Activated CD4-positive, alpha-beta T cell treated with anti-CD3 and anti-CD28 coated beads, Interleukin-2, amount 10 ng/mL, durations not matched to agents 7 days and 5 days (primary cell): ENCODE measurements at places on chromosomes 13 and 19. TPM values are rescaled to one million over a fixed set of nuclear protein-coding genes. Genes with fewer than 3 reads are reported as not detected.

The PRODH2 gene
- not detected for total RNA-seq

The ZNF653 gene
- total RNA-seq: 24.4 TPM

The CEACAM1 gene
- total RNA-seq: 22.2 TPM

The DBP gene
- total RNA-seq: 25.8 TPM

The CCDC122 gene
- total RNA-seq: 0.50 TPM

The PRSS57 gene
- not detected for total RNA-seq

The NLRP4 gene
- not detected for total RNA-seq

The ZNF284 gene
- 2.2 TPM for total RNA-seq

The NRTN gene
- total RNA-seq: not detected

DNA sequence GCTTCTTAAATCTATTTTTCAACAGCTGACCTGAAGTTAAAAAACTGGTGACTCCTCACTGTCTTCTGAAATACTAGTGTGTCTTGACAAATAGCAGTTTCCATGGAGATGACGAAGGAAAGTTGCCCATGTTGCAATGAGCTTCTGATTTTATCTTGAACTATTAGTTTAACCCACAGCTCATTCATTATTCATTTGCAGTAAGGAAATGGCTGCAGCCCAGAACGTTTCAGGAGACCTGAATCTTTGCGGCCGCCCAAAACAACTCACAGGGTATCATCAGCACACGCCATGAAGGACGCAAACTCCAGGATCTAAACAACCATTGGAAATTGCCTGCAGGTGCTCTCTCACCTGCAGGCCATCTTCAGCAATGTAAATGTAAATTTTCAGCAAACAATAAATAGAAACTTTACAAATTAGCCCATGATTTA is 142.5 kb downstream of the DCLK1 start:
- no peak for DNase-seq

GRCh38 chr19:10113592-10113963 is 2.1 kb downstream of the P2RY11 start:
- DNase-seq: no peak

- DNase-seq: no peak
Observed at GRCh38 chr13:29498426-29499040, 97.0 kb downstream of the SLC7A1 start.

GRCh38 chr19:42334697-42335373 is 9.4 kb downstream of the MEGF8 start:
- no peak for DNase-seq

DNA sequence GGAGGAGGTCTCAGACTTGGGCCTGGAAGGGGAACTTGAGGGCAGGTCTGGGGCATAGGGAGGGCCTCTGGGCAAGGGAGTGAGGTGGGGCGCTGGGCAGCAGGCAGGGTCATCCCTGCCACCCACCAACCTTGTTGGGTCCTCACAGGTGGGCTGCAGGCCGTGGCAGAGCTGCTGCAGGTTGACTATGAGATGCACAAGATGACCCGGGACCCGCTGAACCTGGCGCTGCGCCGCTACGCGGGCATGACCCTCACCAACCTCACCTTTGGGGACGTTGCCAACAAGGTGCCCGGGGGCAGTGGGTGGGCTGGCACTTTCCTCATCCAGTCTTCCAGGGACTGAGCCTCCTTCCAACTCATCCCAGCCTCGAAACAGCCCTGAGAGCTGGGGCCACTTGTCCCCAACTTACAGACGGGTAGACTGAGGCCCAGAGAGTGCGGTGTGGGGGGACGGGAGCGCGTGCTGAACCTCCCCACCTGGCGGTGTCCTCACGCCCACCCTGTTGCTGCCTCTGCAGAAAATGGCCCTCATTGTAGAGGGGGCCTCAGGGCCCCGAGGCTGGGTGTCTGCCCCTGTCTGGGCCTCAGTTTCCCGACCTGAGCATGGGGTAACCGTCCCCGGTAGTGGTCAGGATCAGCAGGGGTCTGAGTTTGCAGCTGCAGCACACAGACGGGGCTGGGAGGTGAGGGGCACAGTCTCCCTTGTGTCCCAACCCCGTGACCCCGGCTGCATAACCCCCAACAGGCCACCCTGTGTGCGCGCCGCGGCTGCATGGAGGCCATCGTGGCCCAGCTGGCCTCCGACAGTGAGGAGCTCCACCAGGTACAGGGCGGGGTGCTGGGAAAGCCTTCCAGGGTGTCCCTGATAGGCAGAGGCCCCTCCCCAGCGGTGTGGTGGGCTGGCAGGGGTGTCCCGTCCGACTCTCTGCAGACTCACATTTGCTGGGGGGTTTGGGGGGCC is 10.4 kb downstream of the APC2 start:
- DNase-seq: no peak

DNA sequence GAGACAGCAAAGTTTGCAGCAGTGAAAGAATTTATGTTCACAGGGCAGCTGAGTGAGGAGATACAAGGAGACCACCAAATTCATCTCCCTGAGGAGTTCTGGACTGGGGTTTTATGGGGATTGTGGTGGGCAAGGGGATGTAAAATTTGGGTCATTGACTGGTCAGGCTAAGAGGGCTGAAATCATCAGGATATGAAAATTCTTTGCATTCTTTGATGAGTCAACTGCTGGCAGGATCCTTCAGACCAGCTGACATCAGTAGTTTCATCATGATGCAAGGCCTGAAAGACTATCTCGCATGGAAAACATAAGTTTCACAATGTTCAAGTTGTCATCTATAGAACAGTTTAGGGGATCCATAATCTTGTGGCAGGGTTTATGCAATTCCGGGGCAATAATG is 869.5 kb upstream of the PCDH9 start:
- DNase-seq: no peak

- no peak for DNase-seq
Observed at GRCh38 chr13:99406799-99407201, 94.5 kb upstream of the TM9SF2 start.

DNA sequence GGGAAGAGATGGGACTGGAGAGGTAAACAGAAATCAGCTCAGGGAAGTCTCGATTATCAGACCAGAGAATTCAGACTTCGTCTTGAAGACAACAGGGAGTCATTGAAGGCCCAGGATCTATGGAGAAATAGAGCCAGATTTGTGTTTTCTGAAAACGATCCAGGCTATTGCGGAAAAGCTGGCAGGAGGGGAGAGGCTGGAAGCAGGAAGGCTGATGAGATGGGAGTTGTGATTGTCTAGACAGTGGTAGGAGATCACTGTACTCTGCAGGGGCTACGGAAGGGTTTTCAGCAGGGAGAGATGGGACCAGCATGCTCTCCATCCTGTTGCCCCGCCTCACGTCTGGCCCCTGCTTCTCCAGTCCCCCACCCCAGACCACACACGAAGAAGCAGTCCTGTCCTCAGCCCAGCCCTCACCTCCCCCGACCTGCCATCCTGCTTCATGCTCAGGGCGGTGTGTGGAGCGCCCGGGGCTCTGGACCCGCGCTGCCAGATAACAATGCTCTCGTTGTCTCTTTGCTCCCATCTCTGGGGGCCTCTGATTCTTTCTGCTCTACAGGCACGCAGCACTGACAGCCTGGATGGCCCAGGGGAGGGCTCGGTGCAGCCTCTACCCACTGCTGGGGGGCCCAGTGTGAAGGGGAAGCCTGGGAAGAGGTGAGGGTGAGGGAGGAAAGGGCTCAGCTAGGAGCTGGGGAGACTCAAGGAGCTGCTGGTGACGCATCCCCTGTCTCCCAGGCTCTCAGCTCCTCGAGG is 1.9 kb downstream of the ARHGAP33 start:
- no peak for DNase-seq

DNA sequence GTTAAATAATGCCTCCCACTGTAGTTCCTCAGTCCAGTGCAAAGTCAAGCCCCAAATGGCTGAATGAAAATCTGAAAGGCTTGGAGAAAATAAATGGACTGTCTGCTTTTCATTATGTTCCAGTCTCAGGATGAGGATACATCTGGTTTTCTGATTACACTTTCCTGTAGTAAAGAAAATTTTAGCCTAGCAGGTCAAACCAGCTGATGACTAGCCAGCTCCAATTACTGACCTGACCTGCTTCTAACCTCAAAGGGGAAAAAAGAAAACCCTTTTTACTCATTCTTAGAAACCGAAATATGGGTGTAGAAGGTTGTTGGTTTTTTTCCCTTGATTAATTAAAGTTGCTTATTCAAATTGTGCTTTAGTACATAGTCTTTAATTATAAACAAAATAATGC is 418.4 kb downstream of the EFNB2 start:
- no peak for DNase-seq

GRCh38 chr19:3690551-3691371 is 9.5 kb downstream of the PIP5K1C start:
- no peak for DNase-seq

DNA sequence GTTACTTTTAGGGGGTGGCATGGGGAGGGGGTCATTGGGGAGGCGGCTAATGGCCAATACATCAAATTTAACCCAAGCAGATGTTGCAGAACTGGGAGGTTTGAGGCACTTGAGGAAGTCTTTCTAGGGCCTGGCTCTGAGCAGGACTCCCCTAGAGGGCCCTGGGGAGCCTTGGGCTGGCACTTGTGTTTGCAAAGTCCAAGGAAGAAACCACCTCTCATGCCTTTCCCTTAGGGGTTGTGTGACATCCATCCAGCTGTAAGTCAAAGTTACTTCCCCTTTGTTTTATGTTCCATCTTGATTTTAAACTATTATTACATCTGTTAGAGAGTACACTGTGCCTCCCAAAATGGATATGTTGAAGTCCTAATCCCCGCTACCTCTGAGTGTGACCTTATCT is 159.9 kb downstream of the KATNAL1 start:
- no peak for DNase-seq

DNA sequence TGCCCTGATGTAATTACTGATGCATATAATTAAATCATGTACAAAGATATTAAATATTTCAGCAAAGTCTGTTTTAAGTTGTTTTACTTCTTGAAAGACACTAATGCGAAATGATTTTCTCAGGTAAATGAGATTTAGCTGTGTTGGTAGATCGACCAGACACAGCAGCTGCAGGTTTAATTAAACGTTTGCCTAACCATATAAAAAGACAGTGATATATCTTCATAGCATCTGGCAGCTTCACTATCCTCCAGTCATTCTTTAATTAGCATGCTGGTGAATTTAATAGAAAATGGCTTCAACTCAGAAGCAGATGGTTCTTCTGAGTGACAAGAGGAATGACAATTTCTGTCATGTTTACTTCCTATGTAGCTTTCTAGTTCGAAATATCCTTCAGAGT is 69.3 kb downstream of the NHLRC3 start:
- no peak for DNase-seq

DNA sequence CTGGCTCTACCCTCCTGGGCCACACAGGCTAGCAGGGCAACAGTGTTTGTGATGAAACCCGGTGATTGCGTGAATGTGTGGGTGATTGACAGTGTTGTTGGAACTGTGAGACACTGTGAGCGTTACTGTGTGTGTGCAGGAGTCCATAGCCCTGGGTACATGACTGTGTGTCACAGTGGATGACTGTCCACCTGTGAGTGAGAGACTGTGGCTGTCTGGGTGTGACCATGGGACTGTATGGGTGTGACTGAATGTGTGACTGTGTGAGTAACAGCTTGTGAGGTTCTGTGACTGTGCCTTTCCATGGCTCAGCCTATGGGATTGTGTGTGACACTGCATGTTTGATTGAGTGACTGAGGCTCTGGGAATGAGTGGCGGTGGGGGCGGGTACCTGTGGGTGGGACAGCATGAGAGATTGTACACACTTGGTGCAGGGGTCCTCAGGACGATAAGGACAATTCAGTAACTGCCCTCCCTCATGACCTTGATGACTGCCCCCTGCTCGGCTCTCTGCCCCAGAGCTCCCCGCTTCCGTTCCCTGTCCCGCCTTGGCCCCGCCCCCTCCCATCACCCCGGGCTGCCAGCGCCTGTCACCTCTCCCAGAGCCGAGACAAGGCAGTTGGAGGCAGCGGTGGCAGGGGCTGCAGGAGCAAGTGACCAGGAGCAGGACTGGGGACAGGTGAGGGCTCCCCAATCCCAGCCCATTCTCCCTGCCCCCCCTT is at the start of gene GIPR:
TSS of gene GIPR (plus strand) at position 602 of the 722 bp plus-strand sequence. CDS start 1,300 bp downstream, outside the sequence.
- DNase-seq: peak; percentile 57

GRCh38 chr19:42477933-42478332 is 35.2 kb upstream of the CXCL17 start:
- DNase-seq: no peak

- DNase-seq: no peak
Observed at GRCh38 chr13:59701261-59701660, 462.5 kb downstream of the DIAPH3 start.

DNA sequence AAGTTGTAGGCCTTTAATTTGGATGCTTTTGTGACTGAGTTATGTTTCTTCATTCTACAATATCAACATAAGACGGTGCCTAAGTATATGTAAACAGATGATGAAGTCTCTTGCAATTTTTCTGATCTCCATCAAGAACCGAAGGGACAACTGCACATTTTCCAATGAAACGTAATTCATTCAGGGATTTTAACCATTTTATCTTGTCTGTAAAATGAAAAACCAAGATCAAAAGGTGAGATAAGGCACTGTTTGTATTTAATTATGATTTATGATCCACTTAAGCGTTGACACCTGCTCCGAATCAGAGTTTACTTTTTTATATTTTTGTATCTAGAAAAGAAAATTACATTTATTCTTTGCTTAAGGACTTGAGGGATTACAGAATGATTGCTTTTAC is 556.8 kb upstream of the ARGLU1 start:
- DNase-seq: no peak

DNA sequence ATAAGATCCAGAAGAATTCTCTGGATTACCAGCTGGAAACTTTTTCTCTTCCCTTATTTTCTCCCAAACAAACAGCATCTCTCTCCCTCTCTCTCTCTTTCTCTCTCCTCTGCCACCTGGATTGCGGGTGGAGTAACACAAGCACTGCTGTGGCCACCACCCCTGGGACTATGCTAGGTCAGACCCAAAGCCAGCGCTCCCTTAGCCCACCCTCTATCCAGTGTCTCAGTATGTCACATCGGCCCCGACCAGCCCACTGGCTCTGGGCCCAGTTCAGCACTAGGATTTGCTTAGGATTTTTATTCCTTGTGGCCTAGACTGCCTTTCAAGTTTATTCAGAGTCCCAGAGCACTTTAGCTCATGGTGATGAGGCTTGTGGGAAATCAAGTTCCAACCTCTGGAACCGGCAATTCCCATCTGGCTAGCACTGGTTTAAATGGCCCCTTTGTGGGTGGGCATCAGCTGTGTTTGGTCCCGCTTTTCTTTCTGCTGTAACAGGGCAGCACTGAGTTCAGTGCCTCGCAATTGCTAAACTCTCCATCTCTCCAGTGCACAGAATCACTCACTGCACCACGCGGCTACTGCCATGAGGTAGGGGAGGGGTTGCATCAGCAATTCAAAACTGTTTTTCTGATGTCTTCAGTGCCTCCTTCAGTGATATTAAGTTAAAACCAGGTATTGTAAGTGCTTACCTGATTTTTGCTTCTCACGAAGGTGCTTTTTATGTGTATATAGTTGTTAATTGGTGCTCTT is 1623.1 kb downstream of the SLITRK5 start:
- no peak for DNase-seq

- no peak for DNase-seq
Observed at GRCh38 chr19:2797280-2797679, 12.0 kb downstream of the THOP1 start.

DNA sequence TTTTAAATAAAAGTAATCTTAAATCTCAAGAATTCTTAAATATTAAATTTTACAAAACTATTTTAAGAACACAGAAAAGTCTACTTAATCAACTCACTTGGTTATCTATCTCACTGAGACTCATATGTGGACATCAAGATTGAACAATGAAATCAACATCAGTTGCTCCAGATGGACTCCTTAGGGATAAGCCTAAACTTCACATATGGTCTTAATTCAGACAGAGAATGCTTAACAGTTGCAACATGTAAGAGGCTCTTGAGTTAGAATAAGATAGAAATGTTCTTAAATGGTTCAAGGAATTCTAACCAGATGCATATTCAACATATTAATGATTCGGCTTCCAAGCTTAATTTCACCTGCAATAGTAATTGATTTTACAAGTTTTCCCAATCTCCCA is 1730.9 kb downstream of the PCDH9 start:
- no peak for DNase-seq

GRCh38 chr19:13865571-13866462 is 11.1 kb upstream of the NANOS3 start:
- DNase-seq: no peak
